Stimulated activated naive CD4-positive, alpha-beta T cell treated with Interleukin-2 at 50 U/mL for 16 hours (primary cell): ENCODE measurements at places on chromosomes 13 and 19.

- no peak for DNase-seq
Observed at GRCh38 chr19:751501-752341, 809 bp downstream of the MISP start.

DNA sequence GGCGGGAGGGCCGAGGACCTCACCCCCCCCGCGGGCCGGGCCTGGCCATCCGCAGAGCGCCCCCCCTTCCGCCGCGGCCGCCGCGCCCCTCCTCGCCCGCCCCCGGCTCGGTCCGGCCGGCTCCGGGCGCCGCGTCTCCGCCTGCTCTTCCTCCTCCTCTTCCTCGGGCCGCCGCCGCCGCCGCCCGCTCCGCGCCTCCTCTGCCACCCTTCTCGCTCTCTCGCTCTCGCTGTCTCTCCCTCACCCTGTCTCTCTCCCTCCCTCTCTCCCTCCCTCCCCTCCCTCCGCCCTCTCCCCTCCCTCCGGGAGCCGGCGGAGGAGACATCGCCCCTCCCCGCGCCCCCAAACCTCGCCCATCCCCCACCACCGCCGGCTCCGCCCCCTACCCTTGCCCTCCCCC lies at the start of gene SHANK1:
TSS of gene SHANK1 (minus strand) at position 237 of the 400 bp plus-strand sequence. CDS start 2,883 bp downstream, outside the sequence.
- no peak for DNase-seq

GRCh38 chr13:101661839-101662238 lies 209.4 kb downstream of the ITGBL1 start:
- DNase-seq: no peak

DNA sequence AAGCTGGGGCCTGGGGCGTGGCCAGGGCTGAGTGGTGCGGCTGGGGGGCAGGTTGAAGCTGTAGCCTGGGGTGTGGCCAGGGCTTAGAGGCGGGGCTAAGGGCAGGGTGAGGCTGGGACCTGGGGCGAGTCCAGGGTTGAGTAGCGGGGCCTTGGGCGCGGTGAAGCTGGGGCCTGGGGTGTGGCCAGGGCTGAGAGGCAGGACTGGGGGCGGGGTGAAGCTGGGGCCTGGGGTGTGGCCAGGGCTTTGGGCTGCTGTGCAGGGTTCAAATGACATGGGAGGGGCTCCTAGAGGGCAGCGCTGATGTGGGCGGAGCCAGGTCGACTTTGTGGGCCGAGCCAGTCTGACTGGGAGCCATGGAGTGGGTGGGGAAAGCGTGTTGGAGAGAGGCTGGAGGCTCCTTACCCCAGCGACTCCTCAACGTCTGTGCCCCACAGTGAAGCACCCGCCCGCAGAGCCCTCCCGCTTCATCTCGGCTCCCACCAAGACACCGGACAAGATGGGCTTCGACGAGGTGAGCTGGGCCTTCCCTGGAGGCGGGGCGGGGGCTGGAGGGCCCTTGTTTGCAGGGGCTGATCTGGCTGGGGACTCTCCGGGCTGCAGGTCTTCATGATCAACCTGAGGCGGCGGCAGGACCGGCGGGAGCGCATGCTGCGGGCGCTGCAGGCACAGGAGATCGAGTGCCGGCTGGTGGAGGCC lies 21.5 kb downstream of the COLGALT1 start:
- no peak for DNase-seq

DNA sequence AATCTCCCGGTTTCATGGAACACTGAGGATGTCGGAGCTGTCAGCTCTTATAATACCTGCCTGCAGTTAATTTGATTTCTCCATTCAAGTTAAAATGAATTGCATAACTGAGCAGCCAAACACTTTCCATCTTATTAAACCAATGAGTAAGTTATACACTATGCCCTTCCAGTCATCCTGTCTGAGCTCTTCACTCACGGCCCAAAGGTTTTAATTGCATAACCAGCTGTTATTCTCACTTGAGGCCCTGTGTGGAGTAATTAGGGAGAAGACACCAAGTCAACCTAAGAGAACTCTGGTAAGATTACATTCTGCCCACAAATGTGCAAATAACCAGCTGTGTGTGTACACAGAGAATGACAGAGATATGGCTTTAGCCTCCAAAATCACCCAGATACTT lies 303.5 kb downstream of the TBC1D4 start:
- no peak for DNase-seq

DNA sequence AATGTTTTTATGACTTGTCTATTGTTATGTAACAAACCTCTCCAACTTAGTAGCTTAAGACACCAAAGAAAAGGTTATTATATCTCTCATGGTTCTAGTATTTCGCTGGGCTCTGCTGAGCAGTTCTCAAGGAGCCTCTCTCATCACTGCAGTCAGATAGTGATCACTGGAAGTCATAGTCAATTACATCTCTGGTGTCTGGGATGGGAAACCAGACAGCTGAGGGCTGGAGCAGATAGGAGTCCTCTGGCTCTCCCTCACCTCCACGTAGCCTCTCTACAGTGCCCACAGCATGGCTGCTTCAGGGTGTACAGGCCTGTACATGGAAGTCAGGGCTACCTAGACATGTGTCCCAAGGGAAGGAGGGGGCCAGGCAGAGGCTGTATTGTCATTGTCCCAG lies 507.5 kb downstream of the MYO16 start:
- no peak for DNase-seq

DNA sequence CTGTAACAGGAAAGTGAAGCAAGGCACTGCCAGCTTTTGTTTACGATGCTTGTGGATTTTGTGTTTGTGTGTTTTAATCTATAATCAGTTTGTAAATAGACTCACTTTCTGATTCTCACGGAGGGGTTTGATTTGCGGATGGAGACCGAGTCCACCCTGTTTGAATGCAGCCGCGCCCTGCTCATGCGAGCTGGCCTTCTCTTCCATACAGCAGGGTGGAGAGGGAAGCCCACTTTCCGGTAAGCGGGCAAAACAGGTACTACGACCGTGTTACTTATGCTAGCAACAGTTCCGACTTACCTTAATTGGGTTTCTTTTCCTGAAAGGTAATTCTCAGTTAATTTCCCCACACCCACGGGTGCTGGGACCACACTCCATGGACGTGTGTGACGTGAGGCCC lies 33.1 kb downstream of the ADPRHL1 start:
- no peak for DNase-seq
